Lower leg skin (tissue), 4 donors: ENCODE measurements at places on chromosomes 12 and 14. TPM values are rescaled to one million over a fixed set of nuclear protein-coding genes. Genes with fewer than 3 reads are reported as not detected.

Gene KCNH3
- total RNA-seq: 0.17 TPM

Gene SLC38A4
- total RNA-seq: 1.9 TPM

Gene FGF6
- total RNA-seq: not detected

Gene FOXA1
- 5.9 TPM for total RNA-seq

Gene SLC8A3
- total RNA-seq: 1.1 TPM

Gene GNG2
- total RNA-seq: 6.6 TPM

Gene PPFIA2
- not detected for total RNA-seq

DNA sequence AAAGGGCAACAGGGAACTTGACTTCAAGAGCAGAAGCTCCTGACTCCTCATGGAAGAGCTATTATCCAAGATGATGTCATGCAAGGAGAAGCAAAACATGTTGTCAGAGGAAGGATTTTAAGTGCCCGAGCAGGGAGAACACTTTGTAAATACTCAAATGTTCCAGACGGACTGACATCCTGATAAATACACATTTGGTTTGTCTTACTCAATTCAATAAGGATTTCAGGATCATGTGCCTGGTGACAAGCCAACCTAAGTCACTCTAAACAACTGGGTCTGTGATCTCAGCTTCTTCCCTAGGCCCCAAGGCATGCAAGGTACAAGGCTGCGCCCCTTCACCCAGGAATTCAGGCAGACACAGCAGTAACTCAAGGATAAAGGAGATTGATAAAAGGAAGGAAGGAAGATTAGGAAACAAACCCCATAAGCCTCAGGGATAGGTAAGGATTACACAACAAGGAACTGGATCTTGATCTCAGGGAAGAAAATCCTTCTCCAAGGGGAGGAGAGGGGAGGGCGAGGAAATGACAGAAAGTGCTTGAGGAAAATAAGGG, 26.8 kb upstream of the CEBPE start:
- DNase-seq: no peak

- DNase-seq: peak; percentile 66
Observed at GRCh38 chr12:48788854-48789775, at the start of gene ADCY6. ADCY6 (minus strand) TSS chr12:48789089; CDS start chr12:48783434, 5,655 bp downstream.

DNA sequence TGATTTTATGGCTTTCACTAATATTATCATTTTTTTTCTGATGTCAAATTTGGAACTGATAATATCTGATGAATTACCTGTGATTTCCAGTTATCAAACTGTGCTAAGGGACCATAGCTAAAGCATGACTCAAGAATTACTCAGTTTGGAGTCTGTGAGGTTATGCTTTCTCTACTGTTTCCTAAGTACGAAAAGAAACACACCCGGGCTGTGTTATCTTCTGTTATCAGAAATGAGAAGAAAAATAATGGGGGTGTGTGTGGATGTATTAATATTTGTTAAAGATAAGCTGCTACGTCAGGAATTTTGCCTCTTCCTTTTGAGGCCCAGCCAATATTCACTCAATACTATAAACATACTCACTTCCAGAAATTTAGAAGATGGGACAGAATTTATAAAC, 1401.9 kb upstream of the FLRT2 start:
- DNase-seq: no peak

GRCh38 chr14:90883782-90884181, 67.6 kb upstream of the TTC7B start:
- DNase-seq: no peak

DNA sequence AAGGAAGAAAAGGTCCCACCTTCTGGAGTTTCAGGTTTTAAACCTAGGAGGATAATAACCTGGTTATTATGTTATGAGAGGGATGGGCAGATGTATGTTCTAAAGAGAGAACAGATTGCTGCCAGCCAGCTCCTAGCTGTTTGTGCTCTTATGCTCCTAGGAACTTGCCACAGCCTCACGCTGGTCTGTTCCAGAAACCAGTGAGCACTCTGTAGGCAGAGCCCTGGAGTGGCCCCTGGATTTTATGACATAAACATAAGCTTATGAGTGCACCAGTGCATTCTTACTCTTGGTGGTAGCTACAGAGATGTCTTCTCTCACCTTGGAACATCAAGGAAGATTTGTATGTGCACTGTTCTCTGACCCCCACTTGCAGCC, 27.7 kb downstream of the KLC1 start:
- no peak for DNase-seq

DNA sequence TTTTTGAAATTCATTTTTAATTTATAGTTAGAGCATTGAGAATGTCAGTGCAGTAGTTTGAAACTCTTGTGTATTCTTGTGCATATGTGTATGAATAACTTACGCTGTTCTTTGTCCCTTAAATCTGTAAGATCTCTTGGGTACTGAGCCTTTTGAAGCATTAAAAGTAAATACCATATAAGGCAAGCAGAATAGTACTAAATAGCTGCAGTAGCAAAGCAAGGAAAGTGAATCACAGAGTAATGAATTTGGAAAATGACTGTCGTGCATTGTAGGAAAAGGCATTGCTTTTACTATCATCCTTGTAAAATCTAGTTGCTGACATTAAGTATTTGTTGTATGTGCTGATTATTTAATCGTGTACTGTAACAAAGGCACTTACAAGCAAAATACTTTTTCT, 12.1 kb downstream of the CNOT2 start:
- DNase-seq: no peak

DNA sequence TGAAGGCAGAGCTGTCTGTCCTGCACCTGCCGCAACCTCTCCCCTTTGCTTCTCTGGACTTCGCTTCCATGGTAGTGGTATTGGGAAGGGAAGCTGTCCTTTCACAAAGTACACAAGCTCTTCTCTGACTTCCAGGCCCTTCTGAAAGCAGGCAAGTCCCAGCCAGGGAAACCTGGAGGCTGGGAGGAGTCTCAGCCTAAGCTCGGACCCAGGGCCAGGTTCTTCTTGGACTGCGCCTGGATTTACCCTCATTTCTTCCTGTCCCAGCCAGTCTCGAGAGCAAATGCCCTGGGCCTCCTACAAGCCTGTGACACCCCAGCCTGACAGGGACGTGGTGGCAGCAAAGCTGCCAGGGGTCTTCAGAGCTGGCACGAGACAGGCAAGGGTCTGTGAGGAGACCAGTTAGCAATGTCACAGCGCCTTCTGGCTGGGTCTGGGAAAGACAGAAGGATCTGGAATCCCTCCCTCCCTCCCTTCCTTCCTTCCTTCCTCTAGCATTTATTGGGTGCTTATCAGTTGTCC, 22.4 kb downstream of the ISCA2 start:
- no peak for DNase-seq

DNA sequence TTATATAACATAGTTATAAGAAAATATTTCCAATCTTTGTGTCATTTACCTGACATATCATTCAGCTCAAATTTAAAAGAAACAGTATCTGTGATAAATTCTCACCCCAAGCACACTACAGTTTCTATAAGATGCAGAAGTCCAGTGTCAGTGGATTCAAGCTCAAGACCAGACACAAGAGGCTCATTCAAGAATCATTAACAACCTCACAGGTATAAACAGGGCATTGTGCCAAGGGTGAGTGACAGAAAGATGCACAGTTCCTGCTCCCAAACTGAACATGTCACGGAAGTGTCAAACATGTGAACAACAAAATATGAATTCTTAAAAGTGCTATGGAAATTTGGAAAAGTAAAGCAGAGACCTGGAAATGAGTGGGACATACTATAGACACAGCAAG, 12.8 kb downstream of the ATP2B1 start:
- DNase-seq: no peak

GRCh38 chr12:50788561-50788960, 24.7 kb downstream of the ATF1 start:
- no peak for DNase-seq

- no peak for DNase-seq
Observed at GRCh38 chr14:55349565-55349964, 62.1 kb downstream of the ATG14 start.

DNA sequence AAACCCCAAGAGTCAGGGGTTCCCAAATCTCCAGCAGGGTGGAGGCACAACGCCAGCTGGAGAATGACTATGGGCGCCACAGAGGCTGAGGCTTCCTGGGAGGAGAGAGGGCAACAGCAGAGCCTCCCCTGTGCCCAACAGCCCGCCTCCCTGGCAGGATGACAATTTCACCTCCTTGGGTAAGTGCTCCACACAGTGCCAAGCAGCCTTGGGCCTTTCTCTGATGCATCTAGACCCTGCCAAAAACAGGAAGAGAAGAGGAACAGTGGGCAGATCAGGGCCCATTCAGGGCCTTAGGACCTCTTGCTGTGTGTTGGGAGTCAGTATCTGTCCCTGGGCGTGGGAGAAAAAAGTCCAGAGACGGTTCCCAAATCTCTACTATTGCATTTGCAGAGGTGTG, 5.0 kb upstream of the OR10P1 start:
- no peak for DNase-seq

DNA sequence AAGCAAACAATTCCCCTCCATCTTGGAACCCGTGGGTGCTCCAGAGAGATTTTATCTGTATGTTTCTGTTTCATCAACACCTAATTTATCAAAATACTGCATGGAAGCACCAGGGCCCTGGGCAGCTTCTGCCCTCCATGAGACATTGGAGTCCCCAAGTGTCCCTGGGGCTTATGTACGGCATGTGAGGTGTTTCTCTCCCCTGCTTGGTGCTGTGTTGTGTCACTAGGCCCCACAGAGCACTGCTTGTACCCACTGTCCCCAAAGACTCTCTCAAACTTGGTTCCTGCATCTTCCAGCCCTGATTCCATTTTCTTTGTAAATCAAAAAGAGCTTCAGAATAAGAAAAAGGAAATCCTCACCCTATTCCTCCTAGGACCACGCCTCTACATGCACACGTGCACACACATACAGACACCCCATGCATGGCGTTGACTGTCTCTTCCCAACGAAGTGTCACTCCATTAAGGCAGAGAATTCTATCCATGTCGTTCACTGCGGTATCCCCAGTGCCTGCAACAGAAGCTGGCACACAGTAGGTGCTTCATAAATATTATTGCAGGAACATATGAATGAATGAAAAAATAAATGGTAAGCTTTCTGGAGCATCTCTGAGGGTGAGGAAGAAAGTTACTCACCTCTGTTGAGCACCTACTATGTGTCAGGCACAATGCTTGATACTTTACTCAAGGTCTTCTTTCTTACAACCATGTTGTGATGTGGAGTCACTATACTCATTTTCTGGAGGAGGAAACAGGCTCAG, 191.6 kb downstream of the DICER1 start:
- peak; percentile 50 for DNase-seq

DNA sequence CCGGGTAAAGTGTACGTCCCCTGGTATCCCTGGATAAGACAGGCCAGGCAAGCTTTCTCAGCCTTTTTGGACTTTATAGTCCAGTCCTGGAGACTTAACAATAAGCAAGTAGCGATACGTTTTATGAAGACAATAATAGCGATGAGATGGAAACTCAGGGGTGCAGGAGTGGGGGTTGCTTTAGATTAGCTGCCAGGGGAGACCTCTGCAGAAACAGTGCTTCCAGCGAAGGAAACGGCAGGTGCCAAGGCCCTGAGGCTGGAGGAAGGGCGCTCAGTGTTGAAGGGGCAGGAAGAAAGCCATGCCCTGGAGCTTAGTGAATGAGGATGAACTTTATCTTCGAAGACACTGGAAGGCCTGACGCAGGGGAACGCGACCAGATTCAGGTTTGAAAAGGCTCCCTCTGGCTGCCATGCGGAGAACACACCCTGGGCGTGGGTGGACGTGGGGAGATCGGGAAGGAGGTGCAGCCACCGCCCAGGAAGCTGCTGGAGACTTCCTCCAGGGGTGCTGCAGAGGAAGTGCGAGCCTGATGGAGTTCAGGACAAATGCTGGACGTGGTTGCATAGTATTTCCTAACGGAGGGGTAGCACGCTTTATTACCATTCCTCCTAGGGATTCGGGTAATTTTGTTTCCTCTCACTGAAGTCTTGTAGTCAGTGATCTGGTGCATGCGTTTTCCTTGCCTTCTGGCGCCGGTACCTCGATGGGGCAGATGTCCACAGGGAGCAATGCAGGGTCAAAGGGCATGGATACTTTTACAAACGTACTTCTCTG, 26.1 kb upstream of the UBC start:
- DNase-seq: peak; percentile 98

DNA sequence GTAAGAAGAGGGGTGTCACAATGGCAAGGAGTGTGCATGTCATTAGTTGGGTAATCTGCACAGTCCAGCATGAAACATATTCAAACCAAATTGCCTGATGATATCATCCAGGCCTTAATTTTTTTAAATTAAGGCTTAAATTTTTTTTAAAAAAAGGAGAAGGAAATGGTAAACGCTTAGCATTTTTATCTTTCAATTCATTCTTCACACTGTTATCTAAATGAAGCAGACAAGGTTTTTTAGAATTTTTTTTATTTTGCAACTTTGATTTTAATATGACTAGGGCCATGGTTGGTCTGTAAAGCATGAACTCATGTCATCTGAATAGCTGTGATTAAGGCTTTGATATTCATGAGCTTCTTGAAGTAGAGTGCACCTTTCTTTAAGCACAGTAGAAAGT, 362.5 kb downstream of the SYT1 start:
- no peak for DNase-seq

- DNase-seq: no peak
Observed at GRCh38 chr14:56580221-56580711, 668 bp downstream of the TMEM260 start.

- no peak for DNase-seq
Observed at GRCh38 chr12:31756977-31757420, 28.2 kb upstream of the AMN1 start.

DNA sequence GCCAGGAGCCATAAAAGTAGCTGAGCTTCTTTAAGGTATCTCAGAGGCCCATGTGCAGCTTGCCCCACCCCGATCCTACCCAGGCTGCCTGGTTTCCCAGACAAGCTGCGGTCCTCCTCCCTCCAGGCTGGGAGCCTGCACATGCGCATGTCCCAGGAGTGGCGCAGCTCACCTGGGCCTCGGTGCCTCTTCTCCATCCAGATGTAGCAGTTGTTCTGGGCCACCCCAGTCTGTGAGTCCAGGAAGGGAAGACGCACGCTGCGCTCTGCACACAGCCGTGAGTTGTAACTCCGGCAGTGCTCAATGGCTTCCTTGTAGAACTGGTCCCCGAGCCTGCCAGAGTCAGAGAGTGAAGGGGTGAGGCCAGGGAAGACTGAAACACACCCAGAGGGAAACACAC, 122.3 kb downstream of the DPF3 start:
- DNase-seq: no peak

- DNase-seq: no peak
Observed at GRCh38 chr14:29810682-29811081, 117.0 kb downstream of the PRKD1 start.

DNA sequence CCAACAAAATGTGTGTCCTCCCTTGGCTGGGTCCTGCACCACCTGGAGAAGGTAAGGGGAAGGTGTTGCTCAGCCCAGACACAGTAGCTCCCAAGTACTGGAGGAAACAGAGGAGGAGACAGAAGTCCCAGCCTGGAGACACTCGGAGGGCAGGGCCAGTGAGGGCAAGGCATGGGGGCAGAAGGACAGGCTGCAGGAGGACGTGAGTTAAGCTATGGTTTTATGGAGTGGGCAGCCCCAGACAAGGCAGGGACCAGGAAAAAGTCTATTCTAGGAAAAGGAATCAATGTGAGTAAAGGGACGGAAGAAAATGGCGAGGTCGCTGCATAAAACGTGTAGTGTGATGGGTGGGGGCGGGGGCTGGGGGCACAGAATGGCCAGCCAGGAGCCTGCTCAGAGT, 210.1 kb upstream of the DIO3 start:
- no peak for DNase-seq
